ENCODE measurements at places on chromosomes 3 and 15. TPM values are rescaled to one million over a fixed set of nuclear protein-coding genes. Genes with fewer than 3 reads are reported as not detected.

SLC28A2 gene
- polyA plus RNA-seq: 0.59 TPM

HIGD2B gene
- polyA plus RNA-seq: not detected

GFM1 gene
- 10.8 TPM for polyA plus RNA-seq

BHLHE40 gene
- 39.0 TPM for polyA plus RNA-seq

TGFBR2 gene
- 125 TPM for polyA plus RNA-seq

GOLGA8N gene
- 57.7 TPM for polyA plus RNA-seq

EXD1 gene
- polyA plus RNA-seq: 0.10 TPM

GASK1A gene
- polyA plus RNA-seq: 4.5 TPM

CHST13 gene
- polyA plus RNA-seq: 0.67 TPM

CHP1 gene
- polyA plus RNA-seq: 51.8 TPM

CASR gene
- polyA plus RNA-seq: not detected

ZNF860 gene
- 0.34 TPM for polyA plus RNA-seq

ST6GAL1 gene
- 6.0 TPM for polyA plus RNA-seq
